ENCODE measurements at places on chromosomes 11 and 22.

DNA sequence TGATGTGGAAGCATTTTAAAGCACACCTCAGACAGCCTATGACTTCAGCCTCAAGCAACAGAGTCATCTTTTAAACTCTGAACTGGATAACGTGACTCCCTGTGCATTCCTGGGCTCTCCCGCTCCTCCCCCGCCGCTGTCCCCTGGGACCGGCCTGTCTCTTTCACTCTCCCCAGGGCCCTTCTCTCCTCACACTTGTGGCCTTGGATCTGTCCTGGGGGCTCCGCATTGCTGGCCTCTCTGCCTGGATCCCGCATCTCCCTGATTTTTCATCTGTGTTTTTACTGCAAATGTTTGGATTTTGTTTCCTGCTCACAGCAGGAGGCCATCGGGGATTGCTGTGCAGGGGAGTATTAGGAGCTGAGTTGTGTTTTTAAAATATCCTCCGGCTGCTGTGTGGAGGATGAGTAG lies 15.4 kb downstream of the C11orf24 start:
- no peak for DNase-seq

- no peak for DNase-seq
Observed at GRCh38 chr22:25054943-25055511, 102.5 kb downstream of the KIAA1671 start.

DNA sequence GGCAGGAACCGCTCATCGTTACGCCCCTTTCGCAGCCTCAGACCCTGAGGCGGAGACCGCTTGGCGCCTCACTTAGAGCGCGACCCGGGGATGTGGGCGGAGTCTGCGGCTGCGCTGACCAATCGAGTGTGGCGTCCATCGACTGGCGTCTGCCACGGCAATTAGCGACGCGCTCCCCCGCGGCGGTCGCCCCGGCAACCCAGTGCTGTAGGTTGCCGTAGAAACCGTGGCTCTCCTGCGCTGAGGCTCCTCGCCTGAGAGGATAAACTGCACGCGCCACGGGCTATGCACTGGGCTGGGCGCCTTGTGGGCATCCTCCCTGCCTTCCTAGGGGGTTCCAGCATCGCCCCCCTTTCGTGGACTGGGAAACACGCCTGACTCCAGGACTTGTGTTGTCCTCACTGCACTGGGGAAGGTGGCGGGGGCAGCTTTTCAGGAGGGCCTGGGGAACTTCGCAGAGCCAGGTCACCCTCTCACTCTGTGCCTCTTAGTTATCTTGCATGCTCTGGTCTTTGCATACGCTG lies 701 bp upstream of the P2RX6 start:
- peak; percentile 46 for DNase-seq

- DNase-seq = no peak
Observed at GRCh38 chr11:115929618-115930129, 425.5 kb upstream of the CADM1 start.

DNA sequence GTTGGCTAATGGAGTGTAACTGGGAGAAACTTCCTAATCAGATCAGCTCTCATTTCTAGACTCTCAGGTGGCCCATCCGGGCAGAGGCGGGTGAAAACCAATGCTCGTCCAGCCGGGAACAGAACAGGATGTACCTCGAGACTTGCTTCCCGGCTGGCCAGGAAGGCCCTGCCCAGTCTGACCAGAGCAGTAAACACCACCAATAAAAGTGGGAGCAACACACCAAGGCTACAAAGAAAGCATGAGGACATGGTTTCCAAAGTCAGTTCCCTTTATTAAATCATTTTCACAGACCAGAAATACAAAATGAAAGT lies 940 bp upstream of the TNKS1BP1 start:
- DNase-seq = no peak

- no peak for DNase-seq
Observed at GRCh38 chr11:120096369-120097191, 41.3 kb downstream of the TRIM29 start.

GRCh38 chr11:3894128-3894731 lies 38.8 kb downstream of the STIM1 start:
- no peak for DNase-seq

GRCh38 chr22:39419096-39419495 lies 19.5 kb downstream of the TAB1 start:
- no peak for DNase-seq

GRCh38 chr11:749731-750130 lies 2.5 kb downstream of the TALDO1 start:
- no peak for DNase-seq

GRCh38 chr22:44603767-44604166 lies 98.2 kb upstream of the PRR5 start:
- peak; percentile 16 for DNase-seq

DNA sequence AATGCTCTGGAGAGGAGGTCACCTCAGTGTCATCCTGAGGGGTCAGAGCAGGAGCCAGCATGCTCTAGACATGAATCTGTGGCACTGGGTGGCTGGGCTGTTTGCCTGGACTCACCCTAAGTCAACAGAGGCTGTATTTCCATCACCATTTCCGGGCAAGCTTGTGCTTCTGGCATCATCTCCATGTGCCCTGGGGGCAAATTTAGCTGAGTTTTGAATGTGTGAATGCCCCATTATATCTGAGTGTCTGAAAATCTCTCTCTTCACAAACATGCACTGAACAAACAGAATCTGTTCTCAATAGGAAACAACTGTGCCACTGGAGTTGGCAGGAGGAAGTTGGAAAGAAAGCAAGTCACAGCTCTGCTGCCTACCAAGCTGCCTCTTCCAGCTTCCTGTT lies 356.2 kb downstream of the GRM5 start:
- no peak for DNase-seq

GRCh38 chr11:1304380-1304779 lies 5.1 kb downstream of the TOLLIP start:
- no peak for DNase-seq

- DNase-seq = no peak
Observed at GRCh38 chr22:47230741-47231140, 468.3 kb downstream of the TBC1D22A start.

Data from AG09309 (cell line).